Stimulated activated CD4-positive, alpha-beta T cell treated with anti-CD3 and anti-CD28 coated beads, Interleukin-12 subunit alpha, Interleukin-12 subunit beta, amount 100 ng/mL, for 4 hours (primary cell): ENCODE measurements at places on chromosomes 7 and 10.
A peak's percentile ranks its signal among the peaks of the same experiment; 100 is the strongest.

GRCh38 chr7:134141868-134142264 is 14.7 kb downstream of the LRGUK start:
- DNase-seq: no peak

GRCh38 chr10:118141471-118141870 is 94.7 kb upstream of the RAB11FIP2 start:
- no peak for DNase-seq

GRCh38 chr10:69418052-69418752 is 1.5 kb upstream of the TACR2 start:
- no peak for DNase-seq

DNA sequence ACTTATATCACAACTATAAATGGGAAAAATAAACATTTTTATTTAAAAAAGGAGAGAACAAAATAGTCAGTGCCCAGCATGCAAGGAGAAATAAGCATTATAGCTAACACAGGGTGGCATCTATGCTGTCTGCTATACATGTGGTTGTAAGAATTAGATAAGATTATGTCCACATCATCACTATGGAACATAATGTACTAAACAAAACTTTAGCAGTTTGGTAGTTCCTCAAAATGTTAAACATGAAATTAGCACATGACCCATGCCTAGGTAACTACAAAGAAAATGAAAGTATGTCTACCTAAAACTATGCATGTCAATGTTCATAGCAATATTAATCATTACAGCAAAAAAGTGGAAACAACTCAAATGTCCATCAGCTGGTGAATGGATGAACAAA is 28.7 kb upstream of the RUFY2 start:
- DNase-seq: no peak

GRCh38 chr7:130649004-130649790 is 19.4 kb downstream of the COPG2 start:
- no peak for DNase-seq

DNA sequence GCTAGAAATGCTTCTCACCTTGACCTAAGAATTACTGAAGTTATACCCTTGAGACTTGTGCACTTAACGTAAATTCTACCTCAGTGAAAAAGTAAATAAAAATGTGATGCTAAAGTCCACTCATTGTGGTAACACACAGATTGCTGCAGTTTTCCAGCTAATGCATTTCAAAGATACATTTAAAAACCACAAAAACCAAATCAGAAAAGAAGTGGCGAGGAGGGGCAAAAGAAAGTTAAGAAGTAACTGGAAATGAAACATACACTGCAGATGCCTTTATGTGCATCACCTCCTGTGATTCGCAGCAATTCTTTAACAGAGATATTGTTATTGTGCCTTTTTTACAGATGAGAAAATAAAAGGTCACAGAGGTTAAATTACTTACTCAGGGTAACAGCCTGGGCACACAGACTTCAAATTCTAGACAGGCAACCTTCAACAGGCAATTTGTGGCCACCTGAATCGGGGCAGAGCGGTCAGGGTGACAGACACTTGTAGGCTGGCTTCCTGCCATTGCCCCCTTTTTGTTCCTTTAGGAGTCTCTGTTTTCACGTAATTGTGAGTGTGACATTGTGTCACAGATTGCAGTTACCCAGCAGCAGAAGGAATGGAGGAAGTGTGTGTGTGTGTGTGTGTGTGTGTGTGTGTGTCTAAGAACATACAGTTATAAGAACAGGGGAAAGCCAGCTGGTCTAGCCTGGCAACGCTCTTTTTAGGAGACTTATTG is 1.9 kb downstream of the WIPF3 start:
- DNase-seq: no peak

DNA sequence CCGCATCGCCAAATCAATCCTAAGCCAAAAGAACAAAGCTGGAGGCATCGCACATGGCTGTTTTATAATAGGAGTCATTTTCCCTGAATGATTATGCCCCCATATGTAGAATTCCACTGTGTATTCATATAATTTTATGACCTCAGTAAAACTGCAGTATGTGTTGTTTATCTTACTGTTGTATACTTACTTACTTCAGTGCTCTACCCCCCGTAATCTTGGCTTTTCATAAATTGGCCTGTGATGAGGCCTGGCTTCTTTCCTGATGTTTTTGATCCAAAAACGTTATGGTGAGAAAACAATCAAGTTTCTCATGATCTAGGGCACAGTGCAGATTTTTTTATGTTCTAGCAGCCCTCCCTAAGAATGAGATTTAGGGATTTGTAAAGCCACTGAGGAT is 306.4 kb upstream of the FZD1 start:
- DNase-seq: no peak

DNA sequence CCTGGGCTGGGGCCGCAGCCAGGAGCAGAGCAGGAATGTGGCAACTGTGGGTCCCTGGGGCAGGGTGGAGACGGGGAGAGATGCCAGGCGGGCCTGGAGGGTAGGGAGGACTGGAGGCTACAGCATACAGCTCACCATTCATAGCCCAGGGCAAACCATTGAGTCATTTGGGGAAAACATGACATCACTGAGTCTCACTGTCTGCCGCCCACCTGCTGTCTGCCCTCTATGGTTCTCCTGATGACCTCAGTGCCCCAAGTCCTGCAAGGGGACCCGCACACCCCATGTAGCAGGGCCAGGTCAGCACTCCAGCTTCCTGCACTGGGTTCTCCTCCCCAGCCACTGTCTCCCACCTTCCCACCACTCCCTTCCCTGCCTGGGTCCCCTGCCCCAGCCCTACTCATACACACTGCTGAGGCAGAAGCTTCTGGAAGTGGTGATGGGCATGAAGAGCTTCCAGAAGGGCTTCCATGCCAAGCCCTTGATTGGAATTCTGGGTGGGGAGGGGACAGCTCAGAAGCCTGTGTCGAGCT is 10.4 kb downstream of the CHST3 start:
- DNase-seq: peak; percentile 31

DNA sequence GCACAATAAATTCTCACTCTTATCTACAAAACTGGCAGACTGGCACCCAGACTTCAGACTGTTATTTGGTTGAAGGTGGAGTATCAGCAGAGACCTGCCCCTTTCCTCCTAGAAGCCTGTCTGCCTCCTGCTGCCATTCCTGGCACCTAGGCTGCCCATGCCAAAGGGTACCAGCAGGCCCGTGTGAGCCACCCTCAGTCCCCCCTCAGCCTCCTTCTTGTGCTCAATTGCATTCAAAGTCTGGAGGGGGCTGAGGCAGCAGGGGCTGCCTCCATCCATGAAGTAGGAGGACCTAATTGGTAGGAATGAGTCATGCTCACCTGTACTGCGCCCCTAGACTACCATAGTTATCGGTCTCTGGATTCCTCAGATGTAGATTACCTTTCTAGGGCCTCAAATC is 440.9 kb upstream of the GRM3 start:
- DNase-seq: no peak

- no peak for DNase-seq
Measured at GRCh38 chr7:134737566-134738345, 41.7 kb upstream of the CALD1 start.

DNA sequence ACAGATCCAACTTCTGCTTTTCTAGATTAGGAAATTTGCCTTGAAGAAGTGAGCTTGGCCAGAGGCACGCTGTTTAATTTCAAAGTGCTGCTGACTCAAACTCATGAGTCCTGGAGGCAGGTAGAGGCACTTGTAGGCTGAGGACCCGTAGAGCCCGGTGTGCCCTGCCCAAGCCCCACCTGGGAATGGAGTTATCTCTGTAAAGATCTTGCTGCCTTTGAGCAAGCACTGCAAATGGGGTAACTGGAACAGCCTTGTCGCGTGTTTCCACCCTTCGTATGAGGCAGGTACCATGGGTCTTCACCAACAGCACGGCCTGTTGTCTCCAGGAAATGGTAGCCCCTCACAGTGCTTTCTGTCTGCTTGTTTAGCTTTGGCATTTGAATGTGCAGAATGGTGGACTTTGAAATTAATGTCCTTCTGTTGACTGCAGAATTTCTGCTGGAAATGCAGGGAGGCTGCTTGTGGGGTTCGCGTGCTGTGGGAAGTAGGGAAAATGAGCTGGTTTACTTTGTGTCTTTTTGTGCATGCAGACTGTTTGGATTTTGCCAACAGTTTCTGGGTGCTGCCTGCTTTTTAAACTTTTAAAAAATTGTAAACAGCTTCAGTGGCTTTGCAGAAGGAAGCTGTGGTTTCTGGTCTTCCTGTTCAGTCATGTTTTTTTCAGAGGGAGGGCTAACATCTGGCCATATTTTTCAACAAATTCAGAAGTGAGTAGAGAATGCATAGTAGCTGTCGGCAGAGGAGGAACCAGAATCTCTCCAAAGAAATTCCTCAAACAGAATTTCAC is 27.2 kb downstream of the CCM2 start:
- DNase-seq: no peak

DNA sequence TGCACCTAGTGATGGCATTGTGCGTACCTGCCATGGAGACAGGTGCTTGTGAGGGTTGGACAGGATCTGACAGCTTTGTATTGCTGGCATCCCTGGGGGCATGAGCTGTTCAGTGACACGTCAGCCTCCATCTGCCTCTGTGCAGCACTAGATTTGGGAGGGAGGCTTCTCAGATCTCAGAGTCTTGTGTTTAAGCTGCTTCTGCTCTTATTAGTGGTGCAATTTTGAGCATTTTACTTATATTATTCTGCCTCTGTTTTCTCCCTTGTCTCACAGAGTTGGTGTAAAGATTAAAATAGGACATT is 5.1 kb downstream of the ARHGAP22 start:
- no peak for DNase-seq

DNA sequence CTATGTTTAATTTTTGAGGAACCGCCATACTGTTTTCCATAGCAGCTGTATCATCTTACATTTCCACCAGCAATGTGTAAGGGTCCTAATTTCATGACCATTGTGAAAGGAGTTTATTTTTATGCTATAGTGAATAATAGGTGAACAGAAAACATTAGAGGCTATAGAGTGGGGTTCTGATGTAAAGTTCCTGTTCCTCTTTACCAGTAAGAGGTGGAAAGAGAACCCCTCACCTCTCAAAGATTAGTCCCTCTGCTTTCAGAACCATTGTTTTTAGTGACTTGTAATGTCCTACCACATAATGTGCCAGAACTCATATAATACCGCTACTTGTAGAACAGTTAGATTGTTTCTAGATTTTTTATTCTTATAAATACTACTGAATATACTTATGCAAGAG is 34.2 kb downstream of the SUFU start:
- DNase-seq: no peak

DNA sequence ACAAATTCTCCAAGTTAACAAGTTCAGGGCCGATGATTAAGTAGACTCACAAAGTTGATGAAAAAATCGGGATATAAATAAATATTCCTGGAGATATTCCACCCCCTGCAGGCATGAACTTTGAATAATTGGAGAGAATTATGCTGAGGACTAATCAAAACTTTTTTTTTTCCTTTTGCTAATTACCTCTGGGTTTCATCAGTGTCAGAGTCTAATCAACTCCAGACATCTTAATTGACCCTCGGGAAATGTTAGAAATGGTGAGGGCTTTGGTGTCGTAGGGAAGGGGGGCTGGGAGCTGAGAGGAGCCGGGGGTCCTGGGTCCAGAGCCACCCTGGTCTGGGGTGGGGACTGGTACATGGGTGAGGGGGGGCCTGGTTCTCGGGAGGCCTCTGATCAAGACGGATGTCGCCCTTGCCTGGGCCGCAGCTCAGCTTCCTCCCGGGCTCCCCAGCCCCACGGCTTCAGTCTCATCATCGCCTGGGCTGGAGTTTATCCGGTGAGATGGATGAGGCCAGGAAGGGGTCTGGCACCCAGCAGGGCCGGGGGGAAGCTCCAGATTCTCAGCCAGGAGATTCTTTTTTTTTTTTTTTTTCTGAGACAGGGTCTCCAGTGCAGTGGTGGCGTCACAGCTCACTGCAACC is 30.4 kb upstream of the ELFN1 start:
- DNase-seq: no peak

DNA sequence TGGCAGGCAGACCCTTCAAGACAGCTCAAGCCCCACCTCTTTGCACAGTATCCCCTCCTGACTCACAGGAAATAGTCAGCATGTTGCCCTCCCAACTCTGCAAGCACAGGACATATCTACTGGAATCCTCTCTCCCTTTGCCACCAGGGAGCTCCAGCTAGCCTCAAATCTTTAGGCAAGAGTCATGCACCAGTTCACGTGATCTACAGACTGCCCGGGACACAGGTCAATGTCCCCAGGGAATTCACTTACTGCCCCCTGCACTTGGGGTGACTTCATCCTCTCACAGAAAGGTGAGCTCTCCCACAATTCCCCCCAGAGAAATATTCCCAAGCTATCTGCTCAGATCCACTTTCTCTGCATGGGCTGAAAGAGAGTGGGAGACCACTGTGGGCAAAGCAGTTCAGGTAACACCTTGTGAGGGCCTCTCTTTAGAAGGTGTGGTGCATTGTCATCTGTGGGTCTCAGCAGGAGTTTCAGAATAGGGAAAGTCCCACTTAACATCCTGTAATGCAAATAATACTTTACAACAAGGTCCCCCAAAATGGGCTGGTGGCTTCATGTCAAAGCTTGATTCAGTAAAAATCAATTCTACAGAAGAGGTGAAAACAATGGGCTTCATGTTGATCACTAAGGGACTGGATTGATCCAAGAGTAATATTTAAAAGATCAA is 129.9 kb downstream of the NOC3L start:
- DNase-seq: no peak

- DNase-seq: no peak
Measured at GRCh38 chr7:117942780-117943179, 69.5 kb upstream of the CTTNBP2 start.

DNA sequence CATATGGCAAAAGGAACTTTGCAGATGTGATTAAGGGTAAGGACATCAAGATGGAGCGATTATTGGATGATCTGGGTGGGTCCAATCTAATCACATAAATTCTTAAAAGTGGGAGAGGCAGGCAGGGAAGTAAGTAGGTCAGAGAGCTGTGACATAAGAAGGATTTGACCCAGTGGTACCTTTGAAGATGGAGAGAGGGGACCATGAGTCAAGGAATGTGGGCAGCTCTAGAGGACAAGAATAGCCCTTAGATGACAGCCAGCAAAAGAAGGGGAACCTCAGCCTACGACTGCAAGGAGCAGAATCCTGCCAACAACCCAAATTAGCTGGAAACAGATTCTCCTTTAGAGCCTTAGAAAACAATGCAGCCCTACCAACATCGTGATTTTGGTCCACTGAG is 34.5 kb downstream of the LAMB1 start:
- no peak for DNase-seq

DNA sequence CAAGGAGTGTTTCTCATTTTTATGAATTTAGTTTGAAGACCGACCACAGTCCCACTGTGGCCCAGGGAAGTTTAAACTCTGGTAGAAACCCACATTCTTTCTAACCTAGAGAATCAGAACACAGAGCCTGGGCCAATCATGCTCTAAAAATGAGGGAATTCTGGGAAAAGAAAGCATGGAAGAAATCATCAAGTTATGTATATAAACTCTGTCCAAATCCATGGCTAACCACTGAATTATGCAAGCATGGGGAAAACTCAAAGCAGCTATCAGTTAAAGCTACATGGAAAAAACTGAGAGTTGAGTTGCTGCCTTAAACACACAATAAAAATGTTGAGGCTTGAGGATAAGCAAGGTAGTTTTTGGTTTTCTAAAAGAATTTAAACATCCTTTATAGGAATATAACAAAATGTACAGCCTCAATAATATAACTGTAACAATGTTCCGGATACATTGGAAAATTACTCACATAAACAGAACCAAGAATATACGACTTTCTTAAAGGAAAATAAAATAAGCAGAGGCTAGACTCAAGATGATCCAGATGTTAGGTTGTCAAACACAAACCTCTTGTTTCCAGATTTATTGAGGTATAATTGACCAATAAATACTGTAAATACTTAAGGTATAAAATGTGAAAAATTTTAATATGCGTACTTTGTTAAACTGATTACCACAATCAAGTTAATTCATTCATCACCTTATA is 311.2 kb upstream of the GNAI1 start:
- no peak for DNase-seq

GRCh38 chr7:36286226-36286625 is 103.4 kb upstream of the ANLN start:
- DNase-seq: no peak
